ENCODE measurements at places on chromosomes 13 and 19.

DNA sequence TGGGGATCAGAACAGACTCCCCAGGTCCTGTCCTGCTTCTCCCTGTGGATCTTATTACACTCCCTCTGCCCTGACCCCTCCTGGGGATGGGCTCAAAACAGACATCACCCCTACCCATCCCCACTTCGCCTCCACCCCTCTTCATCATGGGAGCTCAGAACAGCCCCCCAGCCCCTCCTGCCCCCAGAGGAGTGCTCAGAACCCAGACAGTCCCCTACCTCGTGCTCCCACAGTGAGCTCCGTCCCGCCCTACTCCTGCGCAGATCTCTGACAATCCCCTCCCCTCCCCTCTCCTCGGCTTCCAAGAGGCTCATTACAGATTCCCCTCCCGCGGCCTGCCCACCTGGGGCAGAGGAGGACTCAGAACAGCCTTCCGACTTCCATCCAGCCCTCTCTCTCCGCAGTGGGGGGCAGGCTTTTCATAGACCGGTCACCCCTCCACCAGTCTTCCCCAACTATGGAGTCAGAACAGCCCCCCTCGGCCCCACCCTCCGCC is 6.1 kb downstream of the NXNL1 start:
- DNase-seq: no peak

DNA sequence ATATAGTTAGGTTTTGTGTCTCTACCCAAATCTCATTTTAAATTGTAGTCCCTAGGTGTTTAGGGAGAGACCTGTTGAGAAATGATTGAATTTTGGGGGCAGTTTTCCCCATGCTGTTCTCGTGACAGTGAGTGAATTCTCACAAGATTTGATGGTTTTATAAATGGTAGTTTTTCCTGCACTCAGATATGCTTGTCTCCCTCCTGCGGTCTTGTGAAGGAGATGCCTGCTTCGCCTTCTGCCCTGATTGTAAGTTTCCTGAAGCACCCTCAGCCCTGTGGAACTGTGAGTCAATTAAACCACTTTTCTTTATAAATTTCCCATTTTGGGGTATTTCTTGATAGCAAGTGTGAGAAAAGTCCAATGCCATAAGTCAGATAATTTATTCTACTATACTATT is 1977.5 kb upstream of the PCDH20 start:
- no peak for DNase-seq

GRCh38 chr13:25406377-25406776 is 34.6 kb downstream of the ATP8A2 start:
- DNase-seq: no peak

GRCh38 chr13:44868397-44868796 is 120.9 kb downstream of the NUFIP1 start:
- DNase-seq: no peak

- DNase-seq: no peak
Measured at GRCh38 chr13:73245246-73245645, 186.4 kb downstream of the KLF5 start.

- DNase-seq: no peak
Measured at GRCh38 chr13:53408306-53408705, 379.7 kb downstream of the OLFM4 start.

GRCh38 chr13:96025283-96025682 is 27.9 kb downstream of the UGGT2 start:
- DNase-seq: no peak

- DNase-seq: no peak
Measured at GRCh38 chr13:108944760-108945159, 315.3 kb downstream of the MYO16 start.

DNA sequence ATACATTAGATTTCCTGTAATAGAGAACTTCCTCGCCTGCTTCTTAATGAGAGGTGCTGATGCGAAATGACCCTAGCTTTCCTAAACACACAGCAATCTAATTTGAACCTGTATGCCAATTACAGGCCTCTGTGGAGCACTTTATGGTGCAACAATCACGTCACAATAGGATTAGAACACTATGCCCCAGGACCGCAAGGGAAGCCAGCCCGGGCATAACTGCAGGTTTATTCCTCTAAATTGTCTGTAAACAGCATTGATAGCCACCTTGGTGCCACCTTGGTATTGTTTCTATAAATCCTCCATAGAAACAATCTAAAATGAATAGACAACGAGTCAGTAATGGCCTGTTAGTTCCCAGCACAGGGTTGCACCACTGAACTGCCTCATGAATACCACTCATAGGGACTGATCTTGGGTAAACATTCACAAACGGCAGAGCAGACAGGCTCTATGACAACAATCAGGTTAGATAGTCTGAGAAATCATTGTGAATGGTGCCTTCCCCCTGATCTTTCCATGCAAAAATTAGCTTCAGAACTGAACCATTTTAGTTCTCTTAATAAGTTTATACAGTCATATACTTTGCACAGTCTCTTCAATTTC is 182.5 kb upstream of the OBI1 start:
- no peak for DNase-seq

DNA sequence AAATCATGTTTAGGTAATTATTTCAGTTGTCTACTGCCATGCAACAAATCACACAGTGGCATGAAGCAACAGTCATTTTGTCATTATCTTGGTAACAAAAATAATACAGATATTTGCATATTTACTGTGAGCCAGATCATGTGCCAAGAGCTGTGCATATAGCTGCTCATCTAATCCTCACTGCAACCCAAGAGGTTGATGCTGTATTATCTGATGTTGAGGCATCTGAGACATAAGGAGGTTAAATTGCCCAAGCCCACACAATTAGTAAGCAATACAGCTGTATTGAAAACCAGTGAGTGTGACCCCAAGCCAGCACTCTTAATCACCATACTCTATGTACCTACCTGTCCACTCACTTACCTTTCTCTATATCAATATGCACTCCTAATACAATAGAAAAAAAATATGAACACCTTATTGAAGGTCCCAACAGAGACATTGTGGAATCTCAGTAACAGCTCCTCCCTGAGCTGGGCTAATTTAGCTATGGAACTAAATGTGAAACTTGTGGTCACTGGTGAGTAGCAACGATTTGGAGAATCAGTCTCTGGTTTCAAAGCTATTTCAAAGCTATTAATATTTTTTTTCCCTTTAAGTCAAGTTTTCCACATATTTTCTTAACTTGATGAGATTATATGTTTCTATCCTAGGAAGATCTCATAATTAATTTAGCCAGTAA is 185.2 kb downstream of the KLF12 start:
- no peak for DNase-seq

GRCh38 chr13:93305886-93306285 is 79.3 kb downstream of the GPC6 start:
- no peak for DNase-seq

- DNase-seq: no peak
Measured at GRCh38 chr13:79775830-79776229, 294.9 kb downstream of the NDFIP2 start.

DNA sequence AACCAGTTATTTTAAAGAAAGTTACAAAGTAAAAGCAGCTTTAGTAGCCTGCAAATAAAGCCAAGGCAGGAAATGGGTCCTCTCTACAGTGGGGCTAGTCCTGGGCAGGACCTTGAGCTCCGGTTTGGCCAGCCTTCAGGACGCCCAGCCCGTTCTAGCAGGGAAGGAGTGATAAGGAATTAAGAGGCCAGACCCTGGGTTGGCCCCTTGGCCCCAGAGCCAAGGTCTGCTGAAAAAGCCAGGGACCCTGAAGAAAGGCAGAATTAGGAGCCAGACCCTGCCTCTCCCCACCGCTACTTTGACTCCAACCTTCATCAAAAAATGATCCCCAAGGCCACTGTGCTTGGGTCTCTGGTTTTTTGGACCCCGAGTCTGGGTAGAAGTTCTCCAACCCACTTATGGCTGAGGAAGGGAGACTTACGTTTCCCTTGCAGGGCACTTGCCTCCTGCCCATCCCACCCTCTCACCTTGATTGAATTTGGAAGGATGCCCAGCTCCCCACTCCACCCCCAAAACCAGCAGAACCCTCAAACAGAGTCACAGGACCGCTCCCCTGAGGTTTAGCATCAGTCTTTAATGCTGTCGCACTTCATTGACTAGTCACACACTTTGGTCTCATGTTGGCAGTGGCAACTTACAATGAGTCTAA is 3.9 kb downstream of the DNAJB1 start:
- no peak for DNase-seq
